ENCODE measurements at places on chromosomes 11 and 22. TPM values are rescaled to one million over a fixed set of nuclear protein-coding genes. Genes with fewer than 3 reads are reported as not detected.

DNA sequence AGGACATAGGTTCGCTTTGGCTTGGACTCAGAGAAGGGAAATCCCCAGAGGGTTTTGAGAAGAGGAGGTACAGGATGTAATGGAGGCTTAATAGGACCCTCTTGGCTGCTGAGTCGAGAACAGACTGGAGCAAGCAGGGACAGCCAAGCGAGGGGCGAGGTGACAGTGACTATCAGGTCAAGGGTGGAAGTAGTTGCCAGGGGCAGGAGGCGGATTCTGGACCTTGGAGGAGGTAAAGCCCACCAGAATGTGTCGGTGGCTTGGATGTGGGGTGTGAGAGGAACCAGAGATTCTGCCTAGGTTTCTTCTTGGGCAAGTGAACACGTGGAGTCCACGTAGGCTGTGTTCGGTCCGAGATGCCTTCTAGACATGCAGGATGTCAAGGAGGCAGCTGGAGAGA, 4.4 kb downstream of the TRMT112 start:
- H3K36me3 ChIP-seq = peaks cover 51% of the 10 kb centered on the region
- H3K4me1 ChIP-seq = peaks cover 20% of the 10 kb centered on the region
- no peak overlapping the region for H3K4me3 ChIP-seq

GRCh38 chr11:95924414-95924760, 480 bp upstream of the MTMR2 start:
- H3K4me3 ChIP-seq = peak overlapping the region; percentile 100
- peaks cover 3% of the 10 kb centered on the region for H3K36me3 ChIP-seq
- H3K27ac ChIP-seq = peak overlapping the region; percentile 99
- H3K4me1 ChIP-seq = peaks cover 23% of the 10 kb centered on the region
- DNase-seq = no peak

The TRPM5 gene
- total RNA-seq = not detected

- H3K27me3 ChIP-seq = no peaks in the 10 kb centered on the region
- no peaks in the 10 kb centered on the region for H3K36me3 ChIP-seq
- no peak overlapping the region for H3K27ac ChIP-seq
- H3K4me1 ChIP-seq = no peaks in the 10 kb centered on the region
- H3K4me3 ChIP-seq = no peak overlapping the region
Observed at GRCh38 chr22:33227791-33228190, 169.6 kb upstream of the SYN3 start.

GRCh38 chr11:1303973-1304372, 5.5 kb downstream of the TOLLIP start:
- H3K4me3 ChIP-seq = no peak overlapping the region
- H3K36me3 ChIP-seq = peaks cover 2% of the 10 kb centered on the region
- no peak overlapping the region for H3K27ac ChIP-seq
- H3K4me1 ChIP-seq = peaks cover 10% of the 10 kb centered on the region
- DNase-seq = no peak

The CLTCL1 gene
- total RNA-seq = 1.5 TPM
